ENCODE measurements at places on chromosomes 4 and X.
A peak's percentile ranks its signal among the peaks of the same experiment; 100 is the strongest.

DNA sequence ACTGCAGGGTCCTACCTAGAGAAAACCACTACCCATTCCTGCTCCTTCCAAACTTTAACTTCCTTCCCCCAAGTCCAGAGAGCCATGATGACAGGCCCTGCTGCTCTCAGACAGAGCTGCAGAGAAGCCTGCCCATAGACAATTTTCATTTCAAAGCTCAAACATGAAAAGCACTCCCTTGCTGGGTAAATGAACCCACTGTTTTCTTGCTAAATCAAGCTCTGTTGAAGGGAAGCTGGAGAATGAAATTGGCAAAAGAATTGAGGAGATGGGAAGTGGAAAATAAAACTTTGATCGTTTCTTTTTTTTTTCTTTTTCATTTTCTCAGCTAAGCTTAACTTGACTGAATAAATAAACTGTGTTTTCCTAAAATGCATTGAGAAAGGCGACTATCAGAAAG lies 331.1 kb upstream of the CPEB2 start:
- DNase-seq, result no peak

DNA sequence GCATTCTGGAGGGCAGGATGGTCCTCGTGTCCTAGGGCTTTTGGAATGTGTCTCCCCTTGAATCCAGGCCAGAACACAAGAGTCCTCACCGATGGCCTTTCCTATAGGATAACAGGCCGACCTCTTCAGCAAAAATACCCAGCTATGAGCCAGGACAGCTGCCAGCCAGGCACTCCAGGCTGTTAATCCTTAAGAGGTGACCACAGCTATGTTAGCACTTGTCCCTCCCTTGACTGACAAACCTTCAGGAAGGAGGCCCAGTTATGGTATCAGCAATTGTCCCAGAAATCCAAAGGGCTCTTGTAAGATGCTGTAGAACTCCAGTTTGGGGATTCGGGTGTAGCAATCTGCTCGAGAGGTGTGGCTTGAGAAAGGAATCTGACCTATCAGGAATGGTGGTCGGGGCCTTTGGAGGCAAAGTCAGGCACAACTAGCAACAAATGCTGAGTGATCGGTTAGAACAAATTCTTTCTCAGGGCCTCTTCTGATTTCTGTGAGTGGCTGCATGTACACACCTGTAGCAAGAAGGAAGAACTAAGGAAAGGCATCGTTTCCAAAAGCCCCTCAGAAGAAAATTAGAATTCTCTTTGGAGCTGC lies 54.6 kb downstream of the PTCHD1 start:
- no peak for DNase-seq

DNA sequence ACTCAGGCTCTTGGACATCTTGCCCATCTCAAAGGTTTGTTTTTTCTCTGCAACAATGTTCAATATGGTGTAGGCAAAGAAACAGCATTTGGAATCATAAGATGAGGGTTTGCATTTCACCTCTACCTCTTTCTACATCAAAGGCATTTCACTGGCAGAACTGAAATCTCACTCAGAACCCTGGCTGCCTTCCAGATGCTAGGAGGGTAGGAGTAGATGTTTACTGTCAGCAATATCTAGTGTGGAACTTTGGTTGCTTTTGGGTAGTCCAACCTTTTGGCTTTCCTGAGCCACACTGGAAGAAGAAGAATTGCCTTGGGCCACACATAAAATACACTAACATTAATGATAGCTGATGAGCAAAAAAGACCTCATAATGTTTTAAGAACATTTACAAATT lies 297.0 kb upstream of the KLF3 start:
- DNase-seq, result no peak

GRCh38 chr4:23884261-23884660 lies 5.6 kb downstream of the PPARGC1A start:
- DNase-seq, result no peak

DNA sequence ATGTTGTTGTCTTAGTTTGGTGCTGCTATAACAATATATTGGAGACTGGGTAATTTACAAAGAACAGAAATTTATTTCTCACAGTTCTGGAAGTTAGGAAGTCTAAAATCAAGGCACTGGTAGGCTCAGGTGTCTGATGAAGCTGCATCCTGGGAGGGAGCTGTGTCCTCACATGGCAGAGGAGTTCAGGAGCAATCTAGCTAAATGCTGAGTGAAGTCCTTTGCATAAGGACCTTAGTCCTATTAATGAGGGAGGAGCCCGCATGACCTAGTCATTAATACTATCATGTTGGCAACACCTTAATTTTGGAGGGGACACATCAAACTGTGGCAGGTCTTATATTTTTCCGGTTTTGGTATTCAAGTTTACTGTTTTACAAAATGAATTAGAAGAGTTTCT lies 36.0 kb upstream of the NSUN7 start:
- no peak for DNase-seq

DNA sequence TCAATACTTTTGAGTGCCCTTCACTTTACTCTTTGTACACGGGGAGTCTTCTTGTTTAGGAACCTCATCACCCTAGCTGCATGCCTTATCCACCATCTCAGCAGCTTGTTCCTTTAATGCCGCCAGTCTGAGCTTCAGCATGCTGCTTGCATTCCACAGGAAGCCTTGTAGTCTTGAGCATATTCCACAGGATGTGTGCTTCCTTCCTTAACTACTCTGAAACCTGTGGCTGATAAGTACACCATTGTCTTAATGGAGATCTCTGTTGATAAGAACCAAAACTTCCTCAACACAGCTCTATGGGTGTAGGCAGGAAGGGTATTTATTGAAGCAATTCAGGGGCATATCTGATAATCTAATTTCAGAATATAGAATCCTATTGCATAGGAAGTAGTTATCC lies 24.4 kb upstream of the CCNI start:
- no peak for DNase-seq

- no peak for DNase-seq
These were observed 130.2 kb downstream of the AMELX start for GRCh38 chrX:11423362-11423818.

DNA sequence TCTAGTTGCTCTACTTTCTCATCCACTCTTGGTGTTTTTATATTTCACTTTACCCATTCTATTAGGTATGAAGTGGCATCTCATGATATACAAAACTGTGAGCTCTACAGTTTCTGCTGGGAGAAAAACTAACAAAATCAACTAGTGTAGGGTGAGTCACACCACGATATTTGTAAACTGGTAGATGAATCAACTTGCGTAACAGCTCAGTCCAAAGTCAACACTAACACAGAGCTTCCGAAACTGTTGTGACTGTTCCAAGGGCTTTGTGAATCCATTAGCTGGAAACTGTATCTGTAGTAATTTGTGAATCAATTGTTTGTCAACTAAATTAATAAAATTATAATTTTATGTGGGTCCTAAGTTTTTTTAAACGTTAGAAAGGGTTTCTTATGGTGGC lies 119.8 kb upstream of the TSPAN5 start:
- no peak for DNase-seq

DNA sequence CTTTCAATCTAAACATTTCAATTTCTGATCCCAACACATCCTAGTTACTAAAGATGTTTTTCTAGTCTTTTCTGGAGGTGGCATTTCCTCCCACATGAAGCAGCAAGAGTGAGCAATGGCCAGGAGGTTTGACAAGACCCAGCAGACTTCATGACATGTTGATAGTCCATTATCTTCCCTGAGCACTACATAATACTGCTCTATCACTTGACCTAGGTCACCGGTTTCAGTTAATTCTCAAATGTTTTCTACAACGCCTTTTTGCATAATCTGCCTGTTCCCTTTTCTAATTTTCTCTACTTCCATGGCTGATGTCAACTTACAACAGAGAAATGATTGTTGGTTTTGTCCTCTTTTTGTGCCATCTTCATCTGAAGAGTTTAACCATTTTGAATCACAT lies 62.0 kb upstream of the GPRIN3 start:
- no peak for DNase-seq

DNA sequence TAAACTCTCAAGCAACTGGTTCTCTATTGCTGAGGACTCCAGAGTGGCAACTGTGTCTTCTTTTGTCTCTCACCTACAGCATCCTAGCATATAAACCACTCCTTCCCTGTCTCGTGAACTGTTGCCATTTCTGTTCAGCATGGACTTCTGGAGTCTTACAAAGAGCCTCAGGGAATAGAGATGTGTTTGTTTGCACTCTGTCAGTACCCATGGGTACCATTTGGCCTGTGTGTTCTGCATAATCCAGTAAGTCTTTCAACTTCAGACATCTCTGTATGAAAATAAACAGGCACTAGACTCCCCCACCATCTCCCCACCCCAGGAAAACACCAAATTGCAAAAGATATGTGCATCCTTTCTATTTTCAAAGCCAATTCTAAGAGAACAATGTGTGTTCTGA lies 1351.6 kb upstream of the PABPC4L start:
- no peak for DNase-seq

DNA sequence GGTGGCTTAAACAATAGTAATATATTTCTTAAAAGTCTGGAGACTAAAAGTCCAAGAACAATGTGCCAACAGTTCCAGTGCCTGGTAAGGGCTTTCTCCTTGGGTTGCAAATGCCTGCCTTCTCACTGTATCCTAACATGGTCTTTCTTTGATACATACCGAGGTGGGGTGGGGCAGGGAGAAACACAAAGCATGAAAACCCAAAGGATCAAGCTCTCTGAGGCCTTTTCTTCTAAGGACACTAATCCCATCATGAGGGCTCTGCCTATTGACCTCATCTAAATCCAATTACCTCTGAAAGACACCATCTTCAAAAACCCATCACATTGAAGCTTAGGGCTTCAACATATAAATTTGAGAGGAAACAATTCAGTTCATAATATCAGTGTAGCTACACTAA lies 311.3 kb downstream of the GRID2 start:
- no peak for DNase-seq

GRCh38 chr4:152232271-152232670 lies 303.6 kb downstream of the FBXW7 start:
- DNase-seq, result no peak

DNA sequence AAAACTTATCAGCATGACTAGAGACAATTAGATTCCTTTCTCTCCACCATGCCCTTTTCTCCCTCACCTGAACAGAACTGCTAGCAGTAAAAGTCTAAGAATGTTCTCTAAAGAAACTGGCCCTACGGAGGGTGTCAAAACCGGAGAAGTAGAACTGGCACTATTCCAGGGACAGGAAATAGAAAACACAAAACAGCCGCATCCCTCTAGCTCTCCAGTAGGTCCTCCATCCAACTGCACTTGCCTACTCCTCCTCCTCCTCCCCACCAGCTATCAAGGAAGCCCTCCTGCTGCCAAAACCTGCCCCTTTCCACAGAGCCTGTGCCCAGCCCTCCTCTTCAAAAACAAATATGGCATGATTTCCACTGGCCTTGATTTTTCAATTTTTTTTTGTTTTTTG lies 28.4 kb downstream of the FUNDC1 start:
- no peak for DNase-seq

- DNase-seq, result no peak
These were observed 1.0 kb upstream of the IL13RA1 start for GRCh38 chrX:118726396-118726795.

- no peak for DNase-seq
These were observed 174.3 kb upstream of the GRID2 start for GRCh38 chr4:92129408-92129994.

GRCh38 chr4:106650701-106651100 lies 282.1 kb upstream of the GIMD1 start:
- no peak for DNase-seq

- DNase-seq, result peak; percentile 62
These were observed at the start of gene ZCCHC18 for GRCh38 chrX:104112326-104112951. ZCCHC18 (plus strand) TSS chrX:104112523; CDS start chrX:104114112, 1,589 bp downstream.

GRCh38 chr4:135282676-135283075 lies 1081.1 kb upstream of the PABPC4L start:
- no peak for DNase-seq

DNA sequence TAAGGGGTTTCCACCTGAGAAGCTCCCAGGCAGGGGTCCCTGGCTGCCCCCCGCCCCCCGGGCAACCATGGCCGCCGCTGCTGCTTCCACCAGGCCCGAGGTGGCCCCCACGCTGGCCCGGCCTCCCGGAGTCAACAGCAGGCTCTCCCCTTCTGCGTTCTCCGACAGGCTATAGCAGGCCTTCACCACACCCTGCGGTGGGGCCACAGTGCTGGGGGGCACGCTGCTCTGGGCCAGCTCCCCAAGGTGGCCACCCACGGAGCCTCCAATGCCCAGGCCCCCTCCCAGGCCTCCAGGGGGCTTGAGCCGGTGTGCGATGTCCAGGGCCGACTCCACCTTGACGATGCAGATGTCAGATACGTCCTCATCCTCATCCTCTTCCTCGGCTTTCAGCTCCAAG lies 72.5 kb downstream of the UBE2K start:
- DNase-seq, result no peak

DNA sequence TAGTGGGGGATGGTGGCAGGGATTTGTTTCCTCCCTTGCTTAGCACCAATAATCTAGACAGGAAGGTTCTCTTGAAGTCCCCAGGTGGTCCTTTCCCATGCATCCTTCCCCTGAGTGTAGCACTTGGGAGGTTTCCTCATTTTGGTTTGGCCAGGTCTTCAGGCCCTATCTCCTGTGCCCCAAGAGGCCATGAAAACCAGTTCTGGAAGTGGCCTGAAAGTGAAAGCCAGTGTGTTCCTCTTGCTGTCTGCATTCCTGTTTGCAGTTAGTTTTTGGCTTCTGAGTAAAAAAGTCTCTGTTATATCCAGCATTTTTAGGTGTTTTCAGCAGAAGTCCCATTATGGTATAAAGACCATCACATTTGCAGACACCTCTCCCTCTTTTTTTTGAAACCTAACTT lies 59.5 kb downstream of the MTM1 start:
- DNase-seq, result no peak

DNA sequence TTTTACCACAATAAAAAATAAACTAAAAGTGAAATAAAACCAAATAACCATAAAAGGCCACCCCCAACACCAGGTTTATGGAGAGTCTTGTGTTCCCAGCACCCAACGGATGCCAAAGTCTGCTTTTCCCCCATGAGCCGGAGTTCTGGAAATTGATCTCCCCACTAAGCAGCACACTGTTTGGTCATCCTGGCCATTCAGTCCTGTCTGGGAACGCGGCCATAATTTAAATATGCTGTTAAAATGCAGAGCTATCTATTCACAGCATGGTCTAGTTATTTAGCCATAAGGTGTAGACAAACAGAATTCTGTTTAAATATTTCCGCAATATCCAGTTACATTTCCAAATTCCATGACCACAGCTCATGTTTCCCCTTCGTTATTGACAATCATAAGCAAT lies 129.6 kb upstream of the TBL1X start:
- no peak for DNase-seq

DNA sequence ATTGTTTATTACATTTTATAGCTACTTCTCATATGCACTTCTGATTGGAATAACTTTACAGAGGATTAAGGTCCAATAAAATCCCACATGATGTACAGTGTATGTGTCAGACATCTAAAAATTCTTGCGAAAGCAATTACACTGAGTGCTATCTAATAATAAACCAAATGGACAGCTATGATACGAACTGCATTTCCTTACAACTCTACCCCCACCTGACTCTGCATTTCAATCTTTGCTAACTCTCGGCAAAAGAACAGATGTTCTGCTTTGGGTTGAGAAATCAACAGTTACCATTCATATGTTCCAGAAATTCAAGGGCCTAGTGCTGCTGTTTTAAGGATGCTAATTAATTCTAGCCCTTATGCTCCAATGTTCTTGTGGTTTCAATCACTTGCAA lies 287.9 kb upstream of the NOCT start:
- DNase-seq, result no peak

- no peak for DNase-seq
These were observed 527.2 kb upstream of the EPHA5 start for GRCh38 chr4:66197451-66197850.

- peak; percentile 53 for DNase-seq
These were observed 14.7 kb upstream of the ANXA5 start for GRCh38 chr4:121711263-121712000.

GRCh38 chrX:53266914-53267313 lies 14.5 kb downstream of the IQSEC2 start:
- DNase-seq, result no peak
